ENCODE measurements at places on chromosomes 6 and 20.
A peak's percentile ranks its signal among the peaks of the same experiment; 100 is the strongest.

DNA sequence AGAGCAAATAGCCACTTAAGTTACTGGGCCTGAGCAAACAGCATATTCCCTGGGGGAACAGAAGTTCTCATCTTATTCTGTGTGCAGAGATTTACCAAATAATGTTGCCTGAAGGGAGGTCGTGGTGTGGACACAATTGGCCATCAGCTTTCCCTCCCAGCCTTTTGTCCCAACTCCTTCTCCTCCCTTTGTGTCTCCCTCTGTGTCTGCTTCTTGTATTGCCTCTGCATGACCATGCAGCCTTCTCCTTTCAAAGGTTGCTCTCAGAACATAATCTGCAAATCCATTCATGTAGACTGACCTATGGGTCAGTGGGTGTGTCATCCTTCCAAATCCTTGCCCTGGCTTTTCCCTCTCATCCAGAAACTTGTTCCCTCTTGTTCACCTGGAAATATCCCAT, 150.3 kb upstream of the INSM1 start:
- no peak for DNase-seq

DNA sequence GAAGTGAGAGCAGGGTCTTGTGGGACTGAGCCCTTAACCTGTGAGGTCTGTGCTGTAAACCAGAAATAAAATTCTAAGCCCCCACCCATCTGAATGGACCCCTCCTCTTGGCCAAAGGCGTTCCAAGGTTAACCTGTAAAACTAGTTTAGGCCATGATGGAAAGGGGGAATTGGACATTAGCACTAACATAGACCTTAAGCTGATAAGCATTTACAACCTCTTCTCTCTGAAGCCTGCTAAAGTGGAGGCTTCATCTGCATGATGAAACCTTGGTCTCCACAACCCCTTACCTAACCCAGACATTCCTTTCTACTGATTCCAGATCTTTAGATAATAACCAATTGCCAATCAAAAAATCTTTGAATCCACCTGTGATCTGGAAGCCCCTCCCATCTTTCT, 25.8 kb downstream of the PIGT start:
- DNase-seq = no peak

DNA sequence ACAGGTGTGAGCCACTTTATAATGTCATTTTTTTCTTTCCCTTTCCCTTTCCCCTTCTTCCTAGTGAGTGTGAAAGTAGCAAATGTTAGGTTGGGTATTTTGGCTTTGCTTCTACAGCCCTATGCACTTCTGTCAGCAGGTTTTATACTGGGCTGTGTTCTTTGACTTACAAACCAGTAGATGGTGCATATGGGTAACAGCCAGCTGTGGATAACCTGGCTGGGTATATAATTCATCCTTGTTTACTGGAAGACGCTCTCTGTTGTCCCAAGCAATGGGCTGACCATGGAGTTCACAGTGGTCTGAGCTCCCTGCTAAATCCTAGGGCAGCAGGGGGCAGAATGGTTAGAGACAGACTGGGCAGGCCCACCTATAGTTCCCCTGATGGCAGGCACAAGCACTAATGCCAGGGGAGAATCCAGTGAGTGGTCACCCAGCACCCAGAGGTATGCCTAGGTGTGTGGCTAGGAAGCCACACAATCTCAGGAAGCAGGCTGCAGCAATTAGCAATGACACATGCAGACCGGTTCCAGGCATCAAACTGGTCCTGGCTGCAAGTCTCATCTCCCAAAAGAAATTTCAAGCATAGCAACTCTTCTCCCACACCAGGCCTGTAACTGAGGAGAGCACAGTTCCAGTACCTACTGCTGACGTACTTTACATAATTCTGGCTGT, 592.7 kb upstream of the MAN1A1 start:
- no peak for DNase-seq

- no peak for DNase-seq
Observed at GRCh38 chr20:20839771-20840170, 127.3 kb upstream of the RALGAPA2 start.

GRCh38 chr20:13681248-13682125, 42.8 kb upstream of the TASP1 start:
- no peak for DNase-seq

DNA sequence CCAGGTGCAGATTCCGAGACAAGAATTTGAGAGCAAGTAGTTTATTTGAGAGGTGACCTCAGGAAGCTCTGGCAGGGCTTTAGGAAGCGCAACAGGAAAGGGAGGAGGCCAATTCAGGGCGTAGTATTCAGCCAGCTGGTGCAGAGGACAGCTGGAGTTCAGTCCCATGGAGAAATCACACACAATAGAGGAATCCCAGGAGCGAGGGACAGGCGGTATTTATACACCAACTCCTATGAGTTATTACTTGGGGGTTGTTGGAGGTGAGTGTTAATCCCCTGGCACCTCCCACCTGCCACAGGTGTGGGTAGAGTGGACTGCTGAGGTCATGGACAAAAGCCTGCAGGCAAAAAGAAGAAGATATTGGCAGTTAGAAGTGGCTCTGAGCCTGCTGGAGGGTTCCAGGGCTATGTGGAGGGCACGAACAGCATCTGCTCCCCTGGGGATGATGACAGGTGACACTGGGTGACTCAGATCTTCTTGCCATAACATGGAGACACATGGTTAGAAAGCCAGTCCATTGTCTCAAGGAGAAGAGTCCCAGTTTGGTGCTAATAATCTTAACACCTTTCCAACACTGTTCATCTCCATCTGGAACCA, 13.9 kb upstream of the SULF2 start:
- no peak for DNase-seq

DNA sequence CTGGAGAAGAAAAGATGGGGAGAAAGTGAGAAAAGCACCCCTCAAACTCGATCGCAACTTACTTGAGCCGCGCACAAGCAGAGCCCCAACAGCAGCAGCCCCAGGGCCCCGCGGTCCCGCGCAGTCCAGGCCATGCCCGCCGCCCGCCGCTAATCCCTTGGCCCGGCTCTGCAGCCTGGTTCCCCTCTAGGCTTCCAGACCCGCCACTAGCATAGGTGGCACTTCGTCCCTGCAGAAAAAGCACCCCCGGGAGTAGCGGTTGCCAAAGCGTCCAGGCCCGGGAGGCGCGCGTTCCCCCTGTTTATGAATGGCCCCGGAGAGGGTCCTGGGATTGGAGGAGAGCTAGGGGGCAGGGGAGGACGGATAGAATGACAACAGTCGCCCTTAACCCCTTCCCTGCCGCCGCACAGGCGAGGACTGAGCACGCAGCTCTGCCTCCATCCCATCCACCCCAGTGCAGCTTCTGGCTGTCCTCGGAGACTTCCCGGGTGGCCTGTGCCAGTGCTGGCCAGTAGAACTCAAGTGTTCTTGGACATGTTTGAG, 19.9 kb downstream of the COL9A1 start:
- DNase-seq = no peak

GRCh38 chr6:107557698-107558097, 67.8 kb downstream of the SOBP start:
- no peak for DNase-seq

- no peak for DNase-seq
Observed at GRCh38 chr6:39056191-39056590, 7.6 kb downstream of the GLP1R start.

- no peak for DNase-seq
Observed at GRCh38 chr6:2563635-2564034, 187.1 kb downstream of the MYLK4 start.

GRCh38 chr6:31758281-31758680, 4.2 kb upstream of the SAPCD1 start:
- no peak for DNase-seq

- DNase-seq = no peak
Observed at GRCh38 chr20:60095456-60095855, 137.2 kb downstream of the CDH26 start.

GRCh38 chr20:19268426-19268825, 56.0 kb downstream of the SLC24A3 start:
- DNase-seq = no peak

DNA sequence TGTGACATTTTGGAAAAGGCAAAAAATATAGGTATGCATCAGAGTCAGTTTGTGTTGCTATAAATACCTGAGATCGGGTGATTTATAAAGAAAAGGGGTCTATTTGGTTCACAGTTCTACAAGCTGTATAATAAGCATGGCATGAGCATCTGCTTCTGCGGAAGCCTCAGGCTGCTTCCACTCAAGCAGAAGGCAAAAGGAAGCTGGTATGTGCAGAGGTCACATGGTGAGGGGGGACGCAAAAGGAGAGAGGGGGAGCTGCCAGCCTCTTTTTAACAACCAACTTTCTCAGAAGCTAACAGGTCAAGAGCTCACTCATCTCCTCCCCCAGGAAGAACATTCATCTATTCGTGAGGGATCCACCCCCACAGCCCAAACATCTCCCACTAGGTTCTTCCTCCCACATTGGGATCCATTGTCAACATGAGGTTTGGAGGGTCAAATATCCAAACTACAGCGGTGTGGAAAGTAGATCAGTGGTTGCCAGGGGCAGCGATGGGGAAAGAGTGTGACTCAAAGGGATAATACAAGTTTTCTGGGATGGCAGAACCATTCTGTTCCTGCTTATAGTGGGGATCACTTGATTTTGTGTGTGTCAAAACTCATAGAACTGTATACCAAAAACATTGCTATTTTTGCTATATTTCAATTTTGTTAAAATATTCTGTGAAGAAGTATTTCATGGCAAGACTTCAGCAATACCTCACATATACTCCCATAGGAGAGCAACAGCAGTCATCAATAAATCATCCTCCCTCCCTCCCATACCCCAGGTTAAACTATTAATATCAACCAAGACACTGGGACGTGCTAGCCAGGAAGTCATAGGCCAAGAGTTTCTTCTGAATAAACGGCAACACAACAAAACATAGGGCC, 9.9 kb upstream of the FAM50B start:
- peak; percentile 20 for DNase-seq

GRCh38 chr6:106100755-106101154, 14.6 kb downstream of the PRDM1 start:
- DNase-seq = no peak

DNA sequence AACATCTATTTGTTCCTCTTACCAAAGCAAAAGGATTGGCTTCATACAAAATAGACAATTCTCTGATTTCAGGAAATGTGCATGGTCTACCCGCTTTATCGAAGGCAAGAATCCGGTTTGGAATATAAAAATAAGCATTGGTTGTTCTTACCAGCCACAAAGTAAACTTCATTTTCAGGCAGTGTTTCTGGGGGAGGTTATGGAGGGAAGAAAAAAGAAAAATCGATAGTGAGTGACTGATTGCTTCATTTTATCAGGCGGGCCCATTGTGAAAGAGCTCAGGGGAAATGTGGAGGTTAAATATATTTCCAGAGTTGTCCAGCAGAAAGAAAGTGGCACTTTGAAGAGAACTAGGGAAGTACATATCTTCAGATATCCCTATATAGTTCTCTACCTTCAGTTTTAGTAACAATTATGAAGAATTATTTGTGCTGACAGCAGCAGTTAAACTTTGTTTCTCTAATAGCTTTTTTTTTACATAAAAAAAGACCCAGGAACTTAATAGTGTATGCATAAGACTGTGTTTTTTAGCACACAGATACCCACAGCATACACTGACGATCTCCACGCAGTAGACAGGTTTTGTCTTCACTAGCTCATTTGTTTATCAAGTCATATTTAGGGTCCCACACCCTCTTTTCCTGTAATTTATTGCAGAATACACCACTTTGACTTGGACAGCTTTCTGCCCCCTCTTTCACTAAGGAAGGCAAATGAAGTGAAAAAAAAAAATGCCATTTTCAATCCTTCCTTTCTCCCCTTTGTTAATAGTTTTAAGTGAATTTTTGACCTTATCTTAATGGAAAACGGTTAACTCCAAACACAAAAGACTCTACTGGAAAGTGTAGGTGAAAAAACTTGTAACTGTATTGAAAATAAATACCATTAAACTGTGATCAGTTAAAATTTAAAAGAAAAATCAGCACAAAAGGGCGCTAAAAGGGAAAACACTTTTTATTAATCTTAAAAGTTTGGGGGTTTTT, 2.9 kb downstream of the POU3F2 start:
- DNase-seq = no peak

DNA sequence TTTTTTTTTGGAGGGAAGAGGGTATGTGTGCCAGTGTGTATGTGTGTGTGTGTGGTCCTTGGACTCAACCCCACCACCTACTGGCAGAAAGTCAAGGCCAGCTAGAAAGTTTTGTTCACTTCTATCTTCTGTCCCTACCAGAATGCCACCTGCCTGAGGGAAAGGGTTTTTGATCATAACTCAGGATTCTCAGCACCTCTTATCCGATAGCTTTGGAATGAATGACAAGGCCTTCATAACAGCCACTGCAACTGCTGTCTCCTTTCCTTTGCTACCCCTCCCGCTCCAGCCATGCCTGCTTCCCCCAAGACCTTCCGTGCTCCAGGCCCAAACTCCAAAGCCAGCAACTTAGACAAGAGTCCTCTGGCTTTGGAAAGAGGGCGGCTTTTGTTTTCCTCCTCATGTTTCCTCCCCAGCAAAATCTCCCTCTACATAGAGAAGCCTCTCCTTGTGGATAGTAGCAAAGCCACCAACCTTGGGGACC, 18.7 kb downstream of the BTN3A1 start:
- peak; percentile 55 for DNase-seq

DNA sequence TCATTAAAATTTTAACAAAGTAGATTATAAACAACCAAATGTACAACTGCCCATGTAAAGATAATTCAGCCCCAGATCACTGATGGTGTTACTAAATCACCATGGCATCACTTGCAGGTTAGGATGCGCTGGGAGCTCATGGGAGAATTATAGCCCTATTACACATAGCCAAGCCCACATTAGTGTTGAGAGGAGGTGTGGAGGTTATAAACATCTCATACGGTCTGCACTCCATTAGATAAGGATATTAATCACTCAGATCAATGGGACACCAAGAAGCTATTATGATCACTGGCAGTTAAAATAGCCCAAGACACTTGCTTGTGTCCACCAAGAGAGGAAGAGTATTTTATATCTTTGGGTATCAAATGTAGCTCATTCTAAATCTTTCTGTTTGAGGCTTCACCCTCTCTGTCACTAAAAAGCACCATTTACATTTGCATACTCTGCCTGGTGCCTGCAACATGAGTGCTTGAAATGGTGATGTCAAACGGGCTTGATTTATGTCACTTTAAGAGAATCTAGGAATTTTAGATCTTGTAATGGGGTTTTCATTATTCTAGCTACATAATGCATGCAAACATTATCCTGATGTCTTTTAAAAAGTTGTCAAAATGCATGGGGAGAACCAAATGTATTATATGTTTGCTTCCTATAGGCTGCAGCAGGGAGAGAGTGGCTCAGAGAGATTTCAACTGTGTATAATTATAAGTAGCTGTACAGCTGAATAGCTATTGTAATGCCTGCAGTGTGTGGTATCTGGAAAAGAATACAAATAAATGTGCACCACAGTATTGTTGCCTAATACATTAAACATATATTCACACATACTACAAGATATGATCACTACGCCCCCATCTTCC, 654.1 kb upstream of the MARCKS start:
- DNase-seq = no peak

Data from adipocyte (in vitro differentiated cells).